ENCODE measurements at places on chromosomes 13 and 19. TPM values are rescaled to one million over a fixed set of nuclear protein-coding genes. Genes with fewer than 3 reads are reported as not detected.

GRCh38 chr19:14459703-14460102 lies 15.5 kb downstream of the PTGER1 start:
- no peaks in the 10 kb centered on the region for H3K4me1 ChIP-seq
- no peak overlapping the region for H3K27ac ChIP-seq
- no peak overlapping the region for H3K4me3 ChIP-seq
- H3K27me3 ChIP-seq = no peaks in the 10 kb centered on the region
- no peak for DNase-seq

GRCh38 chr13:114027046-114027715 lies 53.3 kb upstream of the C13orf46 start:
- H3K36me3 ChIP-seq = peaks cover 20% of the 10 kb centered on the region
- no peaks in the 10 kb centered on the region for H3K27me3 ChIP-seq
- no peak overlapping the region for H3K4me3 ChIP-seq
- H3K27ac ChIP-seq = no peak overlapping the region

- H3K27ac ChIP-seq = peak overlapping the region; percentile 68
- H3K4me1 ChIP-seq = peaks cover 9% of the 10 kb centered on the region
- peak overlapping the region; percentile 91 for H3K4me3 ChIP-seq
- no peaks in the 10 kb centered on the region for H3K27me3 ChIP-seq
- no peak for DNase-seq
Measured at GRCh38 chr19:16496613-16496983, 404 bp downstream of the C19orf44 start.

DNA sequence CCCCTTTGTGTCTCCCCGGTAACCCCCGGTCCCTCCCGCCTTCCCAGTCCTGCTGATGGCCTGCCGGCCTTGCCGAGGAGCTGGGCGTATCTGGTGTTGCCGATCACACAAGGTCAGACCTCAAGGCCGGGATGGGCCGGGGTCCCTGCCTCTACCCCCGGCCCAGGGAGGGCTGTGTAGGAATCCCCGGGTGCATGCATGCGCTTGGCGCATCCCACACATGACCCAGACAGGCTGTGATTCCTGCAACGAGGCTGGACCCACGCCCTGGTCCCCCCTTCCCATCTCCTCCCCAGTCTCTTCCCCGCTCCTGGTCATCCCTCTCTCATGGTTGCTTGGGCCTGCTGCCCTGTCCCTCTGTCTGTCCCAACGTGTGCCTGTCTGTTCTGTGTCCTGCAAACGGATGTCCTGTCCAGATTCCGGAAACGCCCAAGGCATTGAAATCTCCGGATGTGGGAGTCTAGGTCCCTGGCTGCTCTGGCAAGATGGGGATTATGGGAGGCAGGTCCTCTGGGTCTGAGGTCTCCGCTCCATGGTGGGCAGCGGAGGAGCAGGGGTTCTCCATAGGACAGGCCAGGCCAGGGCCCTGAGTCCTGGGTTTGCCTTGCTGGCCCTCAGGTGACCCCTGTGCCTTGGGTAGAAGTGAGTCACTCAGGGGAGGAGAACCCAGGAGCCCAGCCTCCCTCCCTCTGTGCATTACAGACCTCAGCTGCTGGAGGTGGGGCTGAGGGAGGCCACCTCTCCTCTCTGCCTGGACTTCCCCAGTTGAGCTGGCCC lies 1.6 kb downstream of the PKN1 start:
- peaks cover 5% of the 10 kb centered on the region for H3K27me3 ChIP-seq
- H3K27ac ChIP-seq = peak overlapping the region; percentile 58
- DNase-seq = no peak
- peaks cover 6% of the 10 kb centered on the region for H3K36me3 ChIP-seq

Gene MYO1F
- 47.4 TPM for total RNA-seq

Gene GDF15
- total RNA-seq = not detected

Gene ATCAY
- total RNA-seq = not detected

Gene ZNF431
- total RNA-seq = 15.6 TPM
